ENCODE measurements at places on chromosomes 6 and 20. TPM values are rescaled to one million over a fixed set of nuclear protein-coding genes. Genes with fewer than 3 reads are reported as not detected.
A peak's percentile ranks its signal among the peaks of the same experiment; 100 is the strongest.

DNA sequence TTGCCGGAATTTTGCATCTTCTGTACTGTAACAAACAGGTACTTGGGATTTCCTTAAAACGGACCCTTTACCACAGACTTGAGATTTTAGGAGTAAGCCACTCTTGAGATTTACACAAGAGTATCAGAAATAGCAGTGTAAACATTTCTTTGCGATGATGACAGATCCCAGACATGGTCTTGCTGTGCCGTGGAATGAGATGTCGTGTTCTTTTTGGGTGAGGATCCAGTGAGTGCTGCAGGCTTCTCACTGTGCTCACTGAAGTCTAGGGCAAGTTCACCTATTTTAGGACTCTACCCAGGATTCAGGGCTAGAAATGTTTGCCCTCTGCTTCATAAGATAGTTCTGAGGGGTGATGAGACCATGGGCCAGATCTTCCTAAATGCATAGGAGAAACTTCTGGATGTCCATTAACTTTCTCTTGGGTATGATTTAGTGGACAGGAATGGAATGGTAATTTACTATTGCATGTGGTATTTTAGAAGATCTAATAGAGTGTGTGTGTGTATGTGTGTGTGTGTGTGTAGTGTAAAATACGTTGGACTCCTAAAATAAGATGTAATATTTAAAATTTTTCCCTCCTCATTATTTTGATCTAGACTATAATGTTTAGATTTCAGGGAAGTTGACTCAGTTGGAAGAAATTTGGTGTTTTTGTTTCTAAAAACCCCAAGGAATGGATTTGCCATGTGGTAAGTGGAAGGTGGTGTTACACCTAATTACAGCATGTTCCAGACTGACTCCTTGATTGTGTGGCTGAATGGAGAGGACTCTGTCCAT lies 8.5 kb downstream of the LRRC1 start:
- H3K27ac ChIP-seq: no peak overlapping the region
- no peaks in the 10 kb centered on the region for H3K36me3 ChIP-seq
- no peak for DNase-seq
- no peaks in the 10 kb centered on the region for H3K4me1 ChIP-seq

- H3K27me3 ChIP-seq: no peaks in the 10 kb centered on the region
- H3K4me1 ChIP-seq: peaks cover 9% of the 10 kb centered on the region
- peak overlapping the region; percentile 90 for H3K27ac ChIP-seq
- no peak for DNase-seq
Observed at GRCh38 chr6:33745548-33745947, 1.2 kb downstream of the IP6K3 start.

Gene COQ3
- total RNA-seq: 5.1 TPM

- no peak for DNase-seq
- H3K36me3 ChIP-seq: no peaks in the 10 kb centered on the region
- H3K27ac ChIP-seq: no peak overlapping the region
- no peak overlapping the region for H3K4me3 ChIP-seq
Observed at GRCh38 chr20:48159145-48160008, 374.1 kb upstream of the SULF2 start.

- no peaks in the 10 kb centered on the region for H3K4me1 ChIP-seq
- no peak overlapping the region for H3K27ac ChIP-seq
- no peak overlapping the region for H3K4me3 ChIP-seq
- H3K36me3 ChIP-seq: no peaks in the 10 kb centered on the region
Observed at GRCh38 chr6:54629131-54629530, 217.4 kb upstream of the FAM83B start.

GRCh38 chr20:17859616-17860232 lies 108.9 kb downstream of the SNX5 start:
- no peaks in the 10 kb centered on the region for H3K36me3 ChIP-seq
- no peaks in the 10 kb centered on the region for H3K27me3 ChIP-seq
- H3K27ac ChIP-seq: no peak overlapping the region

DNA sequence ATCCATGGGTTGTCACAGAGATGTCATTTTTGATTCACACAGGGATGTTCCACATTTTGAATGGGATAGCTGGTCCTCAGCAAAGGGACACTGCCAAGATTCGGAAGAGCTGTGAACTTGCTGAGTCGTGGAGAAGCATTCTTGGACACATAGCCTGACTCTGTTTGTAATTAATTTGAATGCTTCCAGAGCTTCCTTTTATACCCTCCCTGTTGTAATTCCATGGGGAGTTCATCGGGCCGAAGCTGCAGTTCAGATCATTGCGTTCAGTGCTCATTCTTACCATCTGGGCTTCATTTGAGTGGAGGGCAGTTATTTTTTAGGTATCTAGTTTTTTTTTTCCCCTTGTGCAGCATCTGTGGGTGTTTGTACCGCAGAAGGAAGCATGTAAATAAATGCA lies 126.5 kb downstream of the SLC24A3 start:
- no peaks in the 10 kb centered on the region for H3K27me3 ChIP-seq
- H3K4me1 ChIP-seq: no peaks in the 10 kb centered on the region
- no peak overlapping the region for H3K4me3 ChIP-seq
- no peak for DNase-seq
- H3K27ac ChIP-seq: no peak overlapping the region
- no peaks in the 10 kb centered on the region for H3K36me3 ChIP-seq

Gene HLA-DQA2
- not detected for total RNA-seq

DNA sequence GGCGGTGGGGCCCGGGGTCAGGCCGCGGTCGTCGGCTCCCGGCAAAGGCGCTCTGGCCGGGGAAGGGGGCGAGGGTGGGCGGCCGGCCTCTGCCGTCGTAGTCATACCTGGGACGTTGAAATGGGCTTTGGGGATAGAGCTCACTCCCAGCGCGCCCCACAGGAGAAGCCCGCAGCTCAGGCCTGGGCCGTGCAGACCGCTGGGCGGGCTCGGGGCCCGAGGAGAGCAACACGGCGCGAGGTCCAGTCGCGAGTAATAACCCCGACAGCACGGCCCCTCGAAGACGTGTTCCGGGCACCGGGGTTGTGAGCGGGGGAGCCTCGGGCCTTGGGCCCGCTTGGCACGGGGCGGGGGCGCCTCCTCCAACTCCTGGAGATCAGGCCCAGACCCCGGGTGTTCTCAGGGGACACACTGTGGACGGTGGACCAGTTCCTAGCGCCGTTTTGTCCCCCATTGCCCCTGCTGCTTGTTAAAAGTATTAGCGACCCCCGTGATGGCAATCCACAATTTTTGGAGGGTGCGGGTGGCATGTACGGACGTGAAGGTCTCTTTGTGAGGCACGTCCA lies 10.9 kb downstream of the FOXC1 start:
- H3K27ac ChIP-seq: no peak overlapping the region
- H3K4me1 ChIP-seq: no peaks in the 10 kb centered on the region
- no peak for DNase-seq
- peaks cover 21% of the 10 kb centered on the region for H3K27me3 ChIP-seq
- no peak overlapping the region for H3K4me3 ChIP-seq

GRCh38 chr20:49649672-49650071 lies 64.0 kb downstream of the B4GALT5 start:
- no peaks in the 10 kb centered on the region for H3K4me1 ChIP-seq
- no peak overlapping the region for H3K27ac ChIP-seq
- H3K4me3 ChIP-seq: no peak overlapping the region
- H3K27me3 ChIP-seq: no peaks in the 10 kb centered on the region
- no peak for DNase-seq

GRCh38 chr6:39941138-39941537 lies 6.9 kb upstream of the MOCS1 start:
- H3K27ac ChIP-seq: no peak overlapping the region
- no peak for DNase-seq
- H3K4me3 ChIP-seq: no peak overlapping the region
- no peaks in the 10 kb centered on the region for H3K4me1 ChIP-seq
- no peaks in the 10 kb centered on the region for H3K27me3 ChIP-seq

- H3K27ac ChIP-seq: no peak overlapping the region
- no peaks in the 10 kb centered on the region for H3K36me3 ChIP-seq
- no peak for DNase-seq
- H3K4me1 ChIP-seq: no peaks in the 10 kb centered on the region
Observed at GRCh38 chr20:34654207-34654744, 22.6 kb downstream of the PIGU start.

DNA sequence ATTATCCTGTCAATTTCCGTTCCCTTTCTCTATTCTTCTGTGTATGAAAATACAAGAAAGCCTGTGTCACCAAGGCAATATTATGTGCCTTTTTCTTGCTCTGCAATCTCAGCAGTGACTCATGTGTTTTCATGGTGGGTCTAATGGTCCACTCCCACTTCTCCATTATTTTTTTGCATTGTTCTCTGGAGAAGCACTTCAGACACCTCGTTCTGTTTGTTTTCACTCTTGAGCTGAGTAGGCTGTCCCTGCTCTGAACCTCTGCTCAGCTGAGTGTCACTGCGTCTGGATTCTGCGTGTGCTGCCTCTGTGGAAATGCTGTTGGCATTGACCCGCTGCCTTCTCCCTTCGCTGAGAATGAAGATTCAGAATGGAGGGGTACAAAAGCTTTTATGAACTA lies 230.6 kb downstream of the TMEM242 start:
- no peak overlapping the region for H3K27ac ChIP-seq
- H3K27me3 ChIP-seq: no peaks in the 10 kb centered on the region
- no peak for DNase-seq

GRCh38 chr6:119210596-119210995 lies 132.1 kb upstream of the FAM184A start:
- no peaks in the 10 kb centered on the region for H3K36me3 ChIP-seq
- DNase-seq: no peak
- no peaks in the 10 kb centered on the region for H3K27me3 ChIP-seq
- no peak overlapping the region for H3K27ac ChIP-seq

GRCh38 chr20:58361481-58362205 lies 27.4 kb upstream of the VAPB start:
- H3K4me3 ChIP-seq: no peak overlapping the region
- H3K27me3 ChIP-seq: no peaks in the 10 kb centered on the region
- H3K27ac ChIP-seq: no peak overlapping the region
- peaks cover 4% of the 10 kb centered on the region for H3K4me1 ChIP-seq

DNA sequence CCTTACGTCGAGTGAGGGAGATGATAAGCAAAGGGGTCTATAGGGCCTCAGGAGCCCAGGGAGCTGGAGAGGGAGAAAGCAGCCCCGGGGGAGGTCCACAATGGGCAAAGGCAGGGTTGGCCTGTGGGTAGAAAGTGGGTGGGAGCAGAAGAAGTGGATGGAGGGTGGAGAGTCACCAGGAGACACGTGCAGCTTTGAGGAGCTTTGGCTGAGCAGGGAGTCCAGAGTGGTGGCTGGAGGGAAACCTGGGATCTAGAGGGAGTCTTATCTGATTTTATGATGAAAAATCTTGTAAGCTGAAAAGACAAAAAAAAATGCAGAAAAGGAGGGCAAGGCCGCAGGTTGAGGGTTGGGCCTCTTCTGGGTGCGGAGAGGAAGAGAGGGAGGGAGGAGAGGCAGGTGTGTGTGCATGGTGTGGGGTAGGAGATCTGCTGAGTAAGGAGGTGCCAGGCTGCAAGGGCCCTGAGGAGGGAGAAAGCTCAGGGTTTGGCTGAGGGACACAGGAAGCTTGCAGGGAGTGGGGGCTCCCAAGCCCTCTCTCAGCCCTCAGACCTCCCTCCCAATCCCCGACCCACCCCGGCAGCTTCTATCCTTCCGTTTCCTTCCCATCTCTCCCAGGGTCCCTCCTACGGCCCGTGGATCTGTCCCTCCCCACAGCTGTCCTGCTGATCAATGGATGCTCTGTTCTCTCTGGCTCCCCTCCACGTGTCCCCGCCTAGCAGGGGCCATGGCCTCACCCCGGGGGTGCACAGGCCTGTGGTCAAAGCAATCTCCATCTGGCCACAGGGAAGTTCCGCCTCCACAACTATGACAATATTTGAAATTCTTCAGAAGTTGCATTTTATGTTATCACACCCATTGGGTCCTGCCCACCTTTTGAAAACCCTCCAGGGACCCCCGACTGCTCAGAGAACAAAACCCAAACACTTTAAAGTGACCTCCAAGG lies 17.1 kb upstream of the BPI start:
- no peaks in the 10 kb centered on the region for H3K36me3 ChIP-seq
- DNase-seq: no peak
- H3K4me3 ChIP-seq: no peak overlapping the region
- H3K27ac ChIP-seq: no peak overlapping the region

Gene LY6G6D
- total RNA-seq: not detected

Gene GSTA3
- total RNA-seq: 0.35 TPM

Gene NUS1
- total RNA-seq: 34.6 TPM

GRCh38 chr20:59010321-59010994 lies 3.4 kb upstream of the CTSZ start:
- no peaks in the 10 kb centered on the region for H3K4me1 ChIP-seq
- no peaks in the 10 kb centered on the region for H3K27me3 ChIP-seq
- peak; percentile 39 for DNase-seq

- H3K27me3 ChIP-seq: no peaks in the 10 kb centered on the region
- H3K4me1 ChIP-seq: no peaks in the 10 kb centered on the region
- H3K27ac ChIP-seq: no peak overlapping the region
- no peak overlapping the region for H3K4me3 ChIP-seq
- DNase-seq: no peak
Observed at GRCh38 chr6:34106421-34106820, 39.5 kb downstream of the GRM4 start.

Gene LPA
- 0.62 TPM for total RNA-seq

DNA sequence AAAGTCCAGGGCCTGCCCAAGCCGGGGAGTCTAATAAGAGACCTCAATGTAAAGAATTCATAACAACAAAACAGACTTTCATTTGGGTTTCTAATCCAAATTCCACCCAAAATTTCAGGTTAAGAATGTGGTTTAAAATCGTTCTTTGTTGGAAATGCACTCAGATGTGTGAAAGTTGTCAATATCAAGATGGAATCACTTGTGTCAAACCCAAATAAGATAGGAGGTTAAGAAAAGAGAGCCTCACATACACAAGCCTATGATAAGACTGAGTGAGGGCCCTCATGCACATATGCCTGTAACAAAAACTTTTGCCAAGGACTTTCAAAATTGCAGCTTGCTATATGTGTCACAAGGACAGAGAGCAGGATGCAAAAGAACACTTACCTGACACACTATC lies 145.7 kb downstream of the HACE1 start:
- H3K27me3 ChIP-seq: no peaks in the 10 kb centered on the region
- DNase-seq: no peak
- no peaks in the 10 kb centered on the region for H3K4me1 ChIP-seq
- no peak overlapping the region for H3K27ac ChIP-seq
- H3K4me3 ChIP-seq: no peak overlapping the region
- no peaks in the 10 kb centered on the region for H3K36me3 ChIP-seq

Measured in uterus (tissue), 4 donors.